ENCODE measurements at places on chromosomes 2 and 18.

- no peak for DNase-seq
Observed at GRCh38 chr2:33788044-33788443, 188.9 kb upstream of the FAM98A start.

- no peak for DNase-seq
Observed at GRCh38 chr2:182649316-182649715, 66.7 kb upstream of the DNAJC10 start.

- DNase-seq = no peak
Observed at GRCh38 chr2:18049325-18049724, 170.9 kb downstream of the KCNS3 start.

- DNase-seq = no peak
Observed at GRCh38 chr2:31088504-31089195, 49.6 kb downstream of the GALNT14 start.

- DNase-seq = no peak
Observed at GRCh38 chr2:129203331-129203730, 776.1 kb upstream of the RAB6C start.

DNA sequence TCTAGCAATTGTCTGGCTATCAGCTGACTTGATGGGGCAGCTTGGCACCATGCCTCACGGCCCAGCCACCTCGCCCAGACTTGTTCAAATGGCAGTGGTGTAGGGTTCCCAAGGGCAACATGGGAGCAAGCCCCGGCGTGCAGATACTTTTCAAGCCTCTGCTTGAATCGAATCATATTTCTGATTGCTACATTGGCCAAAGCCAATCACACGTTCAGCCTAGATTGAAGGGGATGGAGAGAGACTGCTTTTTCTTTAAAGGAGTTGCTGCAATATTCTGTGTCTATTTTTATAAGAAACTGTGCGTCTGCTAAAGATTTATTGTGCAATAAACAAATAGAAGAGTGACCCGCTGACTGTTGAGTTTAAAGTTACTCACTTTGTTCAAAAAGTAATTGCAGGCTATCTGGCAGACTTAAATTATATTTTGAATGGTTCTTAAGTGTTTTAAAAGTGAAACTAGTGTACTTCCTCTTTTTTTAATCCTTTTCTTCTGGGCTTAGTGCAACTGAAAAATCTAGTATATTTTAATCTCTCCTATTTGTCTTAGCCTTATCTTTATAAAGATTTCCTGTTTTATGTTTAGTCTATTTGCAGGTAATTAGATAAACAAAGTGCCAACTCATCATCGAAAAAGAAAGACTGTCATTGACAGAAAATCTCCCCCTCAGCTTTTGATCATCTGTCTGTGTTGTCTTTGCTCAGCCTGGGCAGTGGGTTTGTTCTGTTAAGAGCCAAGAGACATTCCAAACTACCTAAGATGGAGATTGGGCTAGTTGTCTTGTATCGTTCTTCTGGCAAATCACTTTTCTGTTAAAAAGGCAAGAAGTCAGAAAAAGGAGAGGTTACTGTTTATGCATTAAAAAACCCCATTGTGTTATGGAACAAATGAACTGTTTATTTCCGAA, 156.1 kb downstream of the TPGS2 start:
- DNase-seq = no peak

DNA sequence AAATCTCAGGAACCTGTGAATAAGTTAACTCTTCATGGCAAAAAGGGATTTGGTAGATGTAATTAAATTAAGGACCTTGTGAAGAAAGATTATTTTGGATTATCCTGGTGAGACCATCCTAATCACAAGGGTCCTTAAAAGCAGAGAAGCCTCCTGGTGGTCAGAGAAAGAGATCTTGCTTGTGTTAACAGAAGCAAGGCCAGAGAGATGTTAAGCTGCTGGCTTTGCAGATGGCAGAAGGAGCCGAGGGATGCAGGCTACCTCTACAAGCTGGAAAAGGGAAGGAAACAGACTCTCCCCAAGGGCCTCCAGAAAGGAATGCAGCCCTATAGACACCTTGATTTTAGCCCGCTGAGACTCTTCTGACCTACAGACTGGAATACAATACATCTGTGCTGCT, 197.0 kb downstream of the STK39 start:
- no peak for DNase-seq

- DNase-seq = no peak
Observed at GRCh38 chr2:33312355-33312754, 164.1 kb upstream of the RASGRP3 start.

GRCh38 chr18:77191071-77191751, 58.4 kb upstream of the GALR1 start:
- no peak for DNase-seq

DNA sequence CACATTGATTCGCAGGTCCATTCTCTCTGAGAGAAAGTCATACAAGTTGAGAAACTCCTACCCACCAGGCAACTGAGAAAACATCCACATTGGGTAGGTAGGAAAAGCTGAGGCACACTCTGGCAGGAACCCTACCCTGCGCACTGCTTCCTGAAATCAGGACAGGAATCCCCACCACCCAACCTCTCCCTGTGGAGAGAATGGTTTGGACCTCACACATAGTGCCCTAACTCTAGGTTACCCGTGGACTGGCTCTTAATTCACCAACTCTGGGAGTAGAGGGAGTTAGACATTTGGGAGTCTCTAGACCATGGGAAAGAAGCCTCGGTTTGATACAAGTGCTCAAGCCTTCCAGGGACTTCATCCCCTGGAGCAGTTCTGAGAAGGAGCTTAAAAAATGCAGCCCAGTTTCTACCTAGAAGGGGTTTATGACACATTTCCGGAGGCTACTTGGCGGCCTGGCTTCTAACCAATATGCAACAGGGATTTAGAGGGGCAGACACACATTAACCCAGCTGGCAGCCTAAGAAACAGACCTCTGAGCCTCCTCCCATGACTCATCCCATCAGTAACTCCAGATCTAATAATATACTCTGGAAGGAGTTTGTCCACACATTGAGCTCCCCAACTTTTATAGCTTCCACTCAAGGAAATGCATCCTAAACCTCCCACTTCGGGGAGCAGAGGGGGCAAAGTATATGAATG, 136.7 kb downstream of the EML6 start:
- no peak for DNase-seq

Data from stimulated activated CD4-positive, alpha-beta T cell treated with anti-CD3 and anti-CD28 coated beads, Interleukin-4, amount 100 ng/mL, for 1 hour (primary cell).